Kidney epithelial cell (primary cell): ENCODE measurements at places on chromosomes 4 and X. TPM values are rescaled to one million over a fixed set of nuclear protein-coding genes. Genes with fewer than 3 reads are reported as not detected.

- DNase-seq: no peak
These were observed 212.4 kb upstream of the PACRGL start for GRCh38 chr4:20487852-20488251.

DNA sequence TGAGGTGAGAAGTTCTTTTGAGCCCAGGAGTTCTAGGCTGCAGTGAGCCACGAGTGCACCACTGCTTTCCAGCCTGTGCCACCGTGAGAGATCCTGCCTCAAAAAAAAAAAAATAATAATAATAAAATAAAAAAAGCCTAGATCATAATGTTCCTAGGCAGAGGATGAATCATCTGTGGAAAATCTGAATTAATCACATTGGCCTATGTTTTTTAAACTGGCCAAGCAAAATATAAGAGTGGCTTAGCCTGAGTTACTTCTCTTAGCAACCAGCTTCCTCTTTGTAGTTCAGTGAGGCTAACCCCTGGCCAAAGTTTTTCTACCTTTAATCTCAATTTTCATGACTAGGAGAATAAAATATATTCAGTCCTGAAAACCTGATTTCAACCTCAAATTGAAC is 614.6 kb downstream of the PPP4R3C start:
- no peak for DNase-seq

The FGF2 gene
- total RNA-seq: 29.1 and 29.4 TPM in 2 replicates

GRCh38 chr4:2011583-2011982 is 2.8 kb upstream of the NELFA start:
- DNase-seq: no peak

The UVSSA gene
- 13.0 and 13.5 TPM in 2 replicates for total RNA-seq

The FMR1 gene
- 22.5 and 24.0 TPM in 2 replicates for total RNA-seq

The CSN1S1 gene
- not detected in 2 replicates for total RNA-seq

- no peak for DNase-seq
These were observed 41.9 kb upstream of the C1QTNF7 start for GRCh38 chr4:15385928-15386327.

DNA sequence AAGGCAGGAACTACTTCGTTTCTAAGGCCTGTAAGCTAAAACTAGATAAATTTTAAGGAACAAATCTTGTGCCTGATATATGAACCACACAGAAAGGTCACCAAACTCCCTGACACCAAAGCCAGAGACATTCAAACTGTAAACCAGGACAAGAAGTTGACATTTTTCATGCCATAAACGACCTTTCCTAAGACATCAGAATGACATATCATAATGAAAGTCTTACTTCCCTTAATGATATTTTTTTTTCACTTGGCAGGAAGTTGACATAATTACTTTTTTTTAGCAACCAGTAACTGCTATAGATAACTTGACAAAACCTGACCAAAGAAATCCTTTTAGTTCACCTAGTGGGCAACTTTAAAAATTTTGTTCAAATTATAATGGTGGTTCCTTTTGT is 231.5 kb upstream of the AGTR2 start:
- no peak for DNase-seq

GRCh38 chr4:83054928-83055327 is 19.9 kb downstream of the COPS4 start:
- DNase-seq: no peak

GRCh38 chr4:2333916-2334644 is 72.2 kb upstream of the MXD4 start:
- DNase-seq: no peak

- no peak for DNase-seq
These were observed 35.9 kb downstream of the AFF1 start for GRCh38 chr4:86970447-86971354.

The HCCS gene
- 16.6 and 17.0 TPM in 2 replicates for total RNA-seq

The NAP1L3 gene
- total RNA-seq: 3.2 and 4.1 TPM in 2 replicates

DNA sequence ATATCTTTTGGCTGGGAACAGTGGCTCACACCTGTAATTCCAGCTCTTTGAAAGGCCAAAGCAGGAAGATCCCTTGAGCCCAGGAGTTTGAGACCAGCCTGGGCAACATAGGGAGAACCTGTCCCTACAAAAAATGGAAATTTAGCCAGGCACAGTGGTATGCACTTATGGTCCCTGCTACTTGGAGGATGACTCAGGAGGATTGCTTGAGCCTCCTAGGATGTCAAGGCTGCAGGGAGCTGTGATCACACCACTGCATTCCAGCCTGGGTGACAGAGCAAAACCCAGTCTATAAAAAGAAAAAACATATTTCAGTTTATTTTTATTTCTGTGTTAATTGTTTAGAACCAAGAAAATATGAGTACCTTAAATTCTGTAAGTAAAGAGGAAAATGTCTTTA is 123.7 kb downstream of the CBR4 start:
- DNase-seq: no peak

- no peak for DNase-seq
These were observed 76.6 kb downstream of the HTRA3 start for GRCh38 chr4:8345946-8346814.

- no peak for DNase-seq
These were observed 36.5 kb downstream of the FBXW7 start for GRCh38 chr4:152499344-152499743.

The FGFRL1 gene
- total RNA-seq: 39.2 and 41.9 TPM in 2 replicates

The ASIC5 gene
- total RNA-seq: not detected in 2 replicates

- no peak for DNase-seq
These were observed 48.8 kb downstream of the BMX start for GRCh38 chrX:15549189-15550012.
